ENCODE measurements at places on chromosomes 12 and 14.

DNA sequence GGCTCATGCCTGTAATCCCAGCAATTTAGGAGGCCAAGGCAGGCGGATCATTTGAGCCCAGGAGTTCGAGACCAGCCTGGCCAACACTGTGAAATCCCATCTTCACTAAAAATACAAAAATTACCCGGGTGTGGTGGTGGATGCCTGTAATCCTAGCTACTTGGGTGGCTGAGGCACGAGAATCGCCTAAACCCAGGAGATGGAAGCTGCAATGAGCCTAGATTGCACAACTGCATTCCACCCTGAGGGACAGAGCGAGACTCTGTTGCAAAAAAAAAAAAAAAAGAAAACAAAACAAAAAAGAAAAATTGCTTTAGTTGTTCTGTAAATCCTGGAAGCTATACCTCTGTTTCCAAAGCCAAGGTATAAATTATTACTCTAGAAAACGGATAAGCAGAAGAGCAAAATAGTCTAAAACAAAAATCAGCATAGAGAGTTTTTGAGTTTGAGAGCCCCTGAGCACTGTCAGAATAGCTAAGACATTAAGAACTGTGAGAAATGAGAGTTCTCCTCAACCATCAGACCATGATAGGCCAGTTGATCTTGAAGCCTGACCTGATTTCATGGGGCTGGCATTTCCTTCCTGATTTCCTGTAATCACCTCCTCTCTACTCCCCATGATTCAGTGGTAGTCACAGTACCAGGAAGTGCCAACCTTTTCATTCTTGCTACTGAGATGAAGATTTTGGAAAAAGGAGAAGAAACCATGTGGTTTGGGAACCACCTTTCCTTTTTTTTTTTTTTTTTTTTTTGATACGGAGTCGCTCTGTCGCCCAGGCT, 31.7 kb downstream of the ATP2A2 start:
- DNase-seq = no peak

- no peak for DNase-seq
These were observed 3.3 kb upstream of the BHLHE41 start for GRCh38 chr12:26128168-26128567.

DNA sequence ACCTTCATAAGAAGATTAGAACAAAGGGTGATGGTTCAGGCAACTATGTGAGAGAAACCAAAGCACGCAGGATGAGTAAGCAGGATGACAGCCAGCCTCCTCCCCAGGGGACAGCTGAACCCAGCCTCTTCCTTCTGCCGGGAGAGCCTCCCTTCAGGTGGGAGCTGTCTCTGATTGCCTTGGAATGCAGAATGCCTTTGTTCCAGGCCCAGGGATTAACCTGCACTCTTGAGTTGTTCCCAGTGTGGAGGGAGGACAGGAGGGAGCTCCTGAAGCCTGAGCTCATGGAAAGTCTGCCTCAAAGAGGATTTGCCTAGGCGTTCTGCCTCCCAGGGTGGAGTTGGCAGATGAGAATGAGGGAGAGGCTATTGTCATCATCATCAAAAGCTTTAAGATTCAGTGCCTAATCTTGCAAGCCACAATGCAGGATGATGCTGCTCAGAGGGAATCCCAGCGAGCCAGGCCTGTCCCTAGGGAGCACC, 3.6 kb upstream of the KRT6A start:
- DNase-seq = no peak

- DNase-seq = no peak
These were observed 43.9 kb upstream of the MDM1 start for GRCh38 chr12:68375756-68376695.
